Hindlimb muscle (tissue), 1 donor: ENCODE measurements at places on chromosomes 16 and 17. TPM values are rescaled to one million over a fixed set of nuclear protein-coding genes. Genes with fewer than 3 reads are reported as not detected.

GRCh38 chr16:50634947-50635346 is 46.2 kb downstream of the SNX20 start:
- DNase-seq: no peak

The MINK1 gene
- polyA plus RNA-seq: 28.3 TPM

The SCARF1 gene
- 9.7 TPM for polyA plus RNA-seq

DNA sequence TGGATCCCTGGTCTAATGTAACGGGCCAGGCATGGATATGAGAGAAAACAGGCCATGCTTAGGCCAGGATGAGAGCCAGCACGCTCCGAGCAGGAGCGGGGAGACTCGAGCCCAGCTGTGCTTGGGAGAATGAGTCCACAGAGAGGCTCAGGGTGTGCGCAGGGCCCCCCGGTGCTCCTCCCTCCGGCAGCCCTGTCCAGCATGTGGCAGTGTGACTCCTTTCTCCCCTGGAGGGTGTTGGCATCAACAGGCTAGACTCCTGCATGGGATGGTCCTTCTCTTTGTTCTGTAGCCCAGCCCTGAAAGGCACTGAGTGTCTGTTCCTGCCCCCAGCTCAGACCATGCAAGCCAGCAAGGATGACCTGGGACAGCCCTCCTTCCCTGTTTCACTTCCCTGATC is 23.4 kb downstream of the PGS1 start:
- DNase-seq: no peak

The COL1A1 gene
- 3,874 TPM for polyA plus RNA-seq
